Suppressor macrophage treated with lipopolysaccharide for 4 hours (primary cell): ENCODE measurements at places on chromosomes 5 and 9.

DNA sequence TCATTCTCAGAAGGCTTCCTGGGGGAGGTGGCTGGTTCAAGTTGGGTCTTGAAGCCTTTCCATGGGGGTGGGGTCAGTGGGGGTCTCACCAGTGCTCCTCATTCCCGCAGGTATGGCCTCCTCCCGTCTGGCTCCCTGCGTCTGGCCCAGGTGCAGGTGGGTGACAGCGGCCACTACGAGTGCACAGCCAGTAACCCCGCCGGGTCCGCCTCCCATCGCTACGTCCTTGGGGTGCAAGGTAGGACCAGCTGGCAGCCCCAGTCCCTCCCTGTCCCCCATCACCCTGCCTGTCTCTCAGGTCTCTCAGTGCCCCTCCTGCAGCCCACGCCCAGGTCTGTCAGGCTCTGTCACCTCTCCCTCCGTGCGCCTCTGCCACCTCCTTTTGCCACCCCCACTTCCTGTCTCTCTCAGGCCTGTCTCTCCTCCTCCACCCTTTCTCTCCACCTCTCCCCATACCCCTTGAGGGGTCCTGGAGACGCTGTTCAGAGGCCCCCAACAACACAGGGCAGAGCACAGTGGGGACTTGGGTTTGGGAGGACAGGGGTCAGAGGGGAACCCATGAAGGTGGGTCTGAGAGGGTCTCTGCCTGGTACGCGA lies 72.3 kb downstream of the HMCN2 start:
- DNase-seq: no peak

- DNase-seq: peak; percentile 12
These were observed 757 bp downstream of the TMEM250 start for GRCh38 chr9:136117916-136118319.

GRCh38 chr5:116502616-116503015 lies 72.0 kb downstream of the SEMA6A start:
- no peak for DNase-seq

GRCh38 chr5:37120270-37120669 lies 128.9 kb downstream of the CPLANE1 start:
- DNase-seq: no peak

GRCh38 chr5:66595756-66596635 lies at the start of gene MAST4:
Gene MAST4 (plus strand): TSS chr5:66596393. CDS start chr5:66596656, 263 bp downstream.
- DNase-seq: peak; percentile 86

- DNase-seq: no peak
These were observed 1.5 kb upstream of the TRIM14 start for GRCh38 chr9:98120476-98120875.

DNA sequence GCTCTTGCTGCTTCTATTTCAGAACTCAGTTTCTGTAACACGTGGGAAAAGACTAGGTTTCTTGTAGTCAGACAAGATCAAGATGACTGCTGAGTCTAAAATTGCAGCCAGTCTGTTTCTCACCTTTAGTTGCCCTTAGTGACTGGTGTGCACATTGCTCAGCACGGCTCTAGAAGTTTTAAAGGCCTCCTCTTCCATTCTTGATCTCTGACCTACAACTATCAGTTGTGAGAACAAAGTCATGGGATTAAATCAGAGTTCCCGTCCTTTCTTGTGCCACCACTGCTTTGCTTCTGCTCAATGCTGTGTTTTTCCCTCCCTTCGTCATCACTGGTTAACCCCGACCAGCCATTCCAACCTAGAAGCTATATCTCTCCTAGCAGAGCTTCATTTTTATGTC lies 52.8 kb downstream of the GDA start:
- DNase-seq: no peak

DNA sequence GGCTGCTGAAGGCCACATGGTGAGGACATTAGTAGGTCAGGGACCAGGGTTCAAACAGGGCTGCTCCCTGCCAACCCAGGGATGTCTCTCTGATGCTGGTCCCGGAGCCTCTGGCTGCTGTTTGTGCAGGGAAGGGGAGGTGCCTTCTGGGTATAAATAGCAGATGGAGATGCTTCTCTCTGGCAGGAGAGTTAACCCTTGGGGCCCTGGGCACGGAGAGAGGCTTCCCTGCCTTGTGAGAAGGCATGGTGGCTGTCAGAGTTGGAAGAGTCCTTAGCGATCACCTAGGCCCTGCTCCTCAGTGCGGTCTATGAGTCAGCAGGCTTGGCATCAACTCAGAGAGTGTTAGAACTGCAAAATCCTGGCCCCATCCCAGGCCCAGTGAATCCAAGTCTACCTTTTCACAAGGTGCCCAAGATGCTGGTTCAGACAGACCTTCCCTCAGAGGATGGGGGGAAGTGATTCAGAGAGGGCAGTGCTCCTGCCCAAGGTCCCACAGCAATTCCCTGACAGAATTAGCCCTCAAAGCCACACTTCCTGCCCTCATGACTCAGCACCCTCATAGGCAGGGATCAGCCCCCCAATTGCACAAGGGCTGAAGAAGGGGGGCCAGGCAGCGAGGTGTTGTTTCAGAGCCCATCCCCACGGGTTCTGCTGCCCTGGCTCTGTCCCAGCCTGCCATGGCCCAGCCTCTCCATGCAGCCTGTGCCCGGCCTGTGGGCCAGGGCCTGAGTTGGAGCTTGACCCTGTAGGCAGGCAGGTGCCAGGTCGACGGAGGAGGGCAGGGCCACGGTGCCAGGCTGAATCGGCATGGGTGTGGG lies 25.6 kb downstream of the CAMK2A start:
- DNase-seq: peak; percentile 20

DNA sequence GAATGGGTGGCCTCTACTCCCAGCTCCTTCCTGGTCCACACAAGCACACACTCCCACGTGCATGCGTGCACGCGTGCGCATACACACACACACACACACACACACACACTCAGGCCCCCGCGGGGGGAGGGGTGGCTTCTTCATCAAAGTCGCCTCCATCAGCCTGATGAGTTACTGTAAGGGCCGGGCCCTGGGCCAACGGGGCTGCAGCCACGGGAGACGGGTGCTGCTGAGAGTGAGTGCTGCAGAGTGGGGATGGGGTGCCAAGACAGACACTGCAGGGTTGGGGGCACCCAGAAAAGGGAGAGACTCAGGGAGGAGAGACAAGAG lies 18.1 kb downstream of the CNTFR start:
- no peak for DNase-seq

GRCh38 chr9:125992557-125992956 lies 245.4 kb downstream of the PBX3 start:
- DNase-seq: no peak

DNA sequence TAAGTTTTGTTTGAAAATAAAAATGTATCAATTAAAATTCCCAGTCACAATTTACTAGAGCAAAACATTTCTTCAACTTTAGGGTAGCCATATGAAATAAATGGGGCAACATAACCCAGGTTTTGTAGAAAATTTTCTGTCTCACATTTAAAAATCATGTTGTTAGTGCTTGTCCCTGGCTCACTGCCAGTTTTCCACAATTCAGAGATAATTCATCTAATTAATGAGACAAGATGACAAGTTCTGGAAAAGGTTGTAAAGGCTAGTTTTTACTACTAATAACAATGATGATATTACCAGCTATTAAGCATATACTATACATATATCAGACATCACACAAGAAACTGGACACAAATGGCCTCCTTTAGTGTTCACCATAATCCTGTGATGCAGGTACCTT lies 45.9 kb downstream of the MEGF9 start:
- DNase-seq: no peak

DNA sequence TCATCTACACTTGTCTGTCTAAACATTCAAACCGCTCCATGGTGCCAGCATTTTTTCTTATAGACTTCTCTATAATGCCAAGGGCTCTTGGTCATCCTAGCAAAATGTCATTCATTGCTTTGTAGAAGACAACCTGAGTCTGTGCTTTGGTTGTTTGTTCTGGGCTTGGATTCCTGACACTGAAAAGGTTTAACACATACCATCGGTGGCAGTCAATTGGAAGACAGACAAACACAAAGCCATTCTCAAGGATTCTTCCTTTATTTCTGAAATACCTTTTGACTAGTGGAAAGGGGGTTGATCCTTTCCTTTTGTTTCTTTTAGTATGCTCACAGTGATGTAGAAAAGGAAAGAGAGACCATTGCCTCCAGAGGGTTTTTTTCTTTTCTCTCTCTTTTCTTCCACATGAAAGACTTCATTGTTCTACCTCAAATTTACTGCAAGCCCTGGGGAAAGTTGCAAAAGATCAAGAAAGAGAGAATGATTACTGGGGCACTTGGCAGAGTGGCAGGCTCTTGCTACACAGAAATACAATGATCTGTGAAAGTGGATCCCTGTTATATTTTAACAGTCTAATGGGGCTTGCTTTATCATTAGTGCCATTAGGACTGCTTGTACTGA lies 66.4 kb upstream of the TMC1 start:
- DNase-seq: no peak

DNA sequence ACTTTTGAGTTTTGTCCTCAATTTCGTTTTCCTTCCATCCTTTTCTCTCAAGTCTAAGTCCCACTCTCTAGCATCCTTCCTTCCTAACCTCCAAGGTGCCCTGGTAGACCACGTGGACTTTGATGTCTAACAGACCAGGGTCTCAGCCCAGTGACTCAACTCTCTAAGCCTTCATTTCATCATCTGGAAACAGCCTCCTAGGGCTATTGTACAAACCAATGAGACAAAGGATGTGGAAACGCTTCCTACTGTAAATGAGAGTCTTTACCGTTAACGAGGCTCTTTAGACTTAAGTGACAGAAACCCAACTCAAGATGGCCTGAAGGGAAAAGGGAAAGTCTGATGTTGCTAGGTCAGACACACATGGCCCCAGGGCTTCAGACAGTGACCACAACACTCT lies 49.2 kb upstream of the CPLX2 start:
- DNase-seq: no peak

- no peak for DNase-seq
These were observed 61.0 kb upstream of the DAPK1 start for GRCh38 chr9:87436716-87437115.

DNA sequence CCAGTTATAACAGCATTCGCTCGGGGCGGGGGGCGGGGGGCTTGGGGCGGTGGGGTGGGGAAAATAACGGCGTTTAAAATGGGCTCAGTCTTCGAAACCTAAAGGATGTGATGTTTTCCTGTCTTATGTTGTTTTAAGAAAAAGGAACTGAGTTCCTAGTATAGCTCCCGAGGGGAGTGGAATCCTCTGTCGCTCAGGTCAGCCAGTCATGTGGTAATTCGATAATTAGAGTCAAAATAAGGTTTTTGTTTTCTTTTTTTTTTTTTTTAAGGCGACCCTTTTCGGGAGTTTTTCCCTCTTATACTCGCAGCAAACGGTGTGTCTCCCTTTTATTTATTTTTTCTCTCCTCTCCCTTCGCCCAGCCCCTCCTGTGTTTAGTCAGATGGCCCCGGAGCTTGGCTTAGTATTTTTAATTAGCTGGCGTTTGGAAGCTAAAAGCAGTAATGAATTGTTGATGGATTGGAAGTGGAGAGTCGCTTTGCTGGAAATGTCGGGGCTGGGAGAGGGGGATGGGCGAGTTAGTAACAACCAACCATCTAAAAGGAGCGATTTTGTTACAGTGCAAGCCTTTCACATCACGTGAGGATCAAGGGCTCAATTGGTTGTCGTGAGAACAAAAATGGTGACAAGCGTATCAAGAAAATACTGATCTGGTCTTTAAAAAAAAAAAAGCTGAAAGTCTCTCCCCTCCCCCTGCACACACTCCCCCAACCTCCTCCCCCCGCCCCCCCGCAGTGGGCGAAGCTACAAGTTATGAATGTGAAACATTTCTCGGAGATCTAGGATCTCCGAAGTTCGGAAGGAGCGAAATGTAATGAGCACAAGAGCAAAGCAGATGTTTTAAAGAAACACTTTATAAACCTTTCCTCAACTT lies 714 bp upstream of the ZNF608 start:
- peak; percentile 16 for DNase-seq

DNA sequence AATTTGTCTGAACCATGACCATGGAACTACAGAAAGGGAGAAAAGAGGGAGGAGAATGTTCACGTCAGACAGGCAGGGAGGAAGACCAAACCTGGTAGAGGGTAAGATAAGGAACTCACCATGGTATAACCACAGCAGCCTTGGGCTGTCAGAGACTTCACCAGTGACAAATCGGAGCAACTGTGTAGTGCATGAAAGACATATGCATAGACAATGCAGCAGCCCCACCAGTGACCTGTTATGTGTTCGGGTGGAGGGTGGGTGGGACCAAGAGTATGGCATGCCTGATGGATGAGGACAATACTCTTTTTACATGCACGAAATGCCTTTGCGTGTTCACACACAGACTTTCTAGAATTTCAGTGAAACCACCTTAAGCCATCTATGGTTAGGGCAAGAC lies 221.8 kb upstream of the RASEF start:
- no peak for DNase-seq

DNA sequence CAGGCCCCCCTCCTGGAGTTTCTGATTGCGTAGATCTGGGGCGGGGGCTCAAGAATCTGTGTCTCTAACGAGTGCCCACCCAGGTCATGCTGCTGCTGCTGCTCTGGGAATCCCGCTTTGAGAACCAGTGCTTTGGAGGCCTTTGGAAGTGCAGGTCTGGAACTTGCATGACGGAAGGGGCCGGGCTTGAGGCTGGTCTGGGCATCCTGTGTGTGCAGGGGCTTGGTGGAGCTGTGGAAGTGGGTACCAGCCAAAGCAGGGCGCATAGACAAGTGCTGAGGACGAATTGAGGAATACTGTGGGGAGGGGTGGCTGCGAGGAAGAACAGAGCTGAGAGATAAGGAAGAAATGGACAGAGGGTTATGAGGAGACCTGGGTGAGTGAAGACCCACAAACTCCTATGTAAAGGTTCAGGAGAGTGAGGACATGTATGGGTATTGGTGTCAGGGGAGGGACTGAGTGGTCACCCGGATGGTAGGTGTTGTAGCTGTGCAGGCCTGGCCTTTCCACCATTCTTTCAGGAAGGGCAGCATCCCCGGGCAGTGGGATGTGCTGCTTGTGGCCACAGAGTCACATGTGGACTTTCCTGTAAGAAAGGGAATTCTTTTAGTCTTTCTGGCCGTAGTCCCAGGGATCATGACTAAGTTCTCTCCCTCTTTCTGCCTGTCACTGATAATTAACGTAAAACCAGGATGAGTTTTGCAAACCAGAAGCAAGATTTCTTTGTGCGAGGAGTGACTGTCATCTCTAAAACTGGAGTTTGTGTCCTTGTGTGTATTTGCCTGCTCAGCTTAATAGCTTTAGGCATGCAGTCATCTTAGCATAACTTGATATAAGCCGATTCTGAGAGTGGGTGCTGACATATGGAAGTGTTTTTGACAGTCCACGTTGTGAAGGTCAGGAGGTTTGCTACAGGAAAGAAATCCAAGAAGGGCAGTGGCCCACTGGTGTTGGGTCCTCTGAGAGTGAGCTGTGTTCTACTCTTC lies 43.3 kb upstream of the TJP2 start:
- DNase-seq: no peak

- no peak for DNase-seq
These were observed 288.0 kb downstream of the ICE1 start for GRCh38 chr5:5710471-5710870.

DNA sequence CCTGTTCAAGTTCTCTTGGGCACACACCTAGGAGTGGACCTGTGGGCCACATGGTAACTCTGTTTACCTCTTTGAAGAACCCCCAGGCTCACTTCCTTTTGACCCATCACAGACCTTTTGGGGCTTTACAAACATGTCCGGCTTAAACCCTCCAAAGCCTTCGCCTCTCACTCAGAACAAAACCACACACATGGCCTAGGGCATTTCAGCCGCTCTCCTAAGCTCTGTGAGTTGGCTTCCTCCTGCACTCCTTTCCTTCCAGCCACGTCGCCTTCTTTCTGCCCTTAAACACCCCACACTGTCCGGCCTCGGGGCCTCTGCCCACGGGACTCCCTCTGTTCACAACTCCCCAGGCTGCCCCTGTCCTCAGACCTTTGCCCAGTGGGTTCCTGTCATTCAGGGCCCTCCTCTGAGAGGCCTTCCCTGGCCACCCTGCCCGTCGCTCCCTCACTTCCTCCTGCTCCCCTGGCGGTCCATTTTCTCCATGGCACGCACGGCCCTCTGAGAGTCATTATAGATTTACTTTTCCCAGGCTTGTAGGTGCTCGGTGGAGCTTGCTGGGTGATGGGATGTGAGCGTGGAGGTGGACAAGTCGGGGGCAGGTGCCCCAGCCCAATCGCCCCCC lies 1.9 kb downstream of the DOK3 start:
- DNase-seq: peak; percentile 61
